Stomach (tissue), 19 donors: ENCODE measurements at places on chromosomes 12 and 14. TPM values are rescaled to one million over a fixed set of nuclear protein-coding genes. Genes with fewer than 3 reads are reported as not detected.
A peak's percentile ranks its signal among the peaks of the same experiment; 100 is the strongest.

- no peak for DNase-seq
Measured at GRCh38 chr14:68611599-68611998, 181.3 kb downstream of the ZFP36L1 start.

Gene P2RX2
- not detected for total RNA-seq

Gene PLBD1
- total RNA-seq = not detected

Gene TMEM30B
- total RNA-seq = 52.2 TPM

Gene HOXC12
- not detected for total RNA-seq

Gene NELL2
- 2.9 TPM for total RNA-seq

GRCh38 chr12:123115409-123116121, 35.3 kb downstream of the PITPNM2 start:
- DNase-seq = peak; percentile 84

DNA sequence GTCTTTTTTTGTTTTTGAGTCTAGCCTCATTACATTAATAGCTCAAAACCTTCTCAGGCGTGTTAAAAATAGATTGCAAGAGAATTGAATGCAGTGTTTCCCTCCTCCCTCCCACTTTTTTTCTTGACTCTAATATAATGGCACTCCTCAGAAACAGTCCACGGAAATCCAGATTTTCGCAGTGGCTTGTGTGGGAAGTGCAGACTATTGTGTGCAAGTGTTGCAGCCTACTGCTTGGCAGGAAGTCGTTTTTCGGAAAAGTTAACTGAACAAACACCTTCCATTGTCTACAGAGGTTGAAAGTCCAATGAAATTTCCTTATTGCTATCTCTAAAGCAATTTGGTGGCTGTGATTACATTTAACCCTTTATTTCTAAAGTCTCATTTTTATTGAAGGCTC, 147.9 kb upstream of the E2F7 start:
- peak; percentile 36 for DNase-seq

DNA sequence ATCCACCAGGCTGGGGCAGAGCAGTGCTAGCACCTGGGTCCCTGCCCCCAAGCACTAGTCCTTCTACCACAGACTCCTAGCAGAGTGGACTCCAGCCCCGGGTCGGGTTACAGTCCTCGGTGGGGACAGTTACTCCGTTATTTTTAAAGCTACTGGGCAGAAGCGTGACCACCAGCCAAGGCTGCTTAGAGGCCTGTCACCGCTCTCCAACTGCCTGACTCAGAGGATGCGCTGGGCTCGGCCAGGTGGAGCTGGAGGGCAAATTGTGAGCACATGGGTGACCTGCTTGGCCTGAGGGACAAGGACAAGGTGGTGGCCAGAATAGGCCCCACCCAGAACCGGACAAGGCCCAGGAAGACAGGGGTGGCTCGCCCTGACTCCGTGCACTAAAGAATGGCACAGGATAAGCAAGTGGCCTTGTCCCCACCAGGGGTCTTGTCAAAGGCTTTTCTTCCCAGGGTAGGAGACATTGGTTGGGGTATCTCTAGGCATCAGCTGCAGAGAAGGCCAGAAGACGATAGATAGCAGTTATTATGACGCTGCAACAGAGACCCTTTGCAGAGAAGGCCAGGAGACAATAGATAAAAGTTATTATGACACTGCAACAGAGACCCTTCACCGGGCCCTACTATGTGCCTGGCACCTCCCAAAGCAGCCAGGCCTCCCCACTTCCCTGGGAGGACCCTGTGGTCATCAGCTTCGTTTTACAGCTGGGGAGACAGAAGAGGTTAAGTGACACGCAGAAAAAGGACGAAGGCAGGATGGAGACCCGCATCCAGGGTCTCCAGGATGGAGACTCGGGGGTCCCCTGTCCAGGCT, 1.6 kb downstream of the ABCB9 start:
- DNase-seq = no peak

GRCh38 chr12:5124401-5124800, 80.7 kb downstream of the KCNA5 start:
- DNase-seq = no peak

- no peak for DNase-seq
Measured at GRCh38 chr12:75457191-75457590, 23.4 kb upstream of the GLIPR1 start.
